Stimulated activated CD4-positive, alpha-beta T cell treated with anti-CD3 and anti-CD28 coated beads, Interleukin-15, amount 100 ng/mL, for 48 hours (primary cell): ENCODE measurements at places on chromosomes 3 and 15.

- DNase-seq = no peak
These were observed 4.6 kb downstream of the SNX4 start for GRCh38 chr3:125515421-125515820.

DNA sequence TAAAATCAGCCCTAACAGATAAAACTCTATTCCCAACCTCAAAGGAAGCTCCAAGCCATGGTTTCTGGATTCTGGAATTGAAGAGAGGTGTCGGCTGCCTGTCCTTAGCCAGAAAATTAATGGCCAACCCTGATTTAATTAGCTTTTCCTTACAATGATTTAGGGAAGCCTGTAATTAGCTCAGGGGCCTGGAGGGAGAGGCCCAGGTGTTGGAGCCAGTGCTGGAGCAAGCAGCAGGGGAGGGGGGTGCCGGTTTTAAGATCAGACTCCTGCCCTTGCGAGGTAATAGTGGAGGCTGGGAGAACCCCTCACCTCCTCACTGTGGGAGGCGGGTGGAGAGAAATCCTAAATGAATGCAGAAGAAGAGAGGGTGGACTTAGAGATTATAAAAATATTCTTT lies 14.7 kb upstream of the ATP2B2 start:
- no peak for DNase-seq

DNA sequence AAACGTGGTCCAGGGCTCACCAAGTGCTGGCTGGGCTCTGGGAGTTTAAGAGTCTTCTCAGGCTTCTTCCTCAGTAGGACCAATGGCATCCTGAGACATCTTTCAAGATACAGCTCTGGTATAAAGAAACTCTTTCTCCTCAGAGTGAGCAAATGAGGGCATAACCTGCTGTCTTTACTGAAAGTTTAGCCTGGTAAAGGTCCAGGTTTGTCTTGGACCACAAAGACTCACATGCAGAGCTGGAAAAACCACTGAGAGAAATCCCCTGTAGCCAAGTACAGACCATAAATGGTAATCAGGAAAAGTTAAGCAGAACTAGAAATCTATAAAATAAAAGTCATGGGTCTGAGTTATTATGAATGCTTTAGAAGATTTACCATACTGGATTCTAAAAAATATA lies 23.1 kb downstream of the CD47 start:
- no peak for DNase-seq

DNA sequence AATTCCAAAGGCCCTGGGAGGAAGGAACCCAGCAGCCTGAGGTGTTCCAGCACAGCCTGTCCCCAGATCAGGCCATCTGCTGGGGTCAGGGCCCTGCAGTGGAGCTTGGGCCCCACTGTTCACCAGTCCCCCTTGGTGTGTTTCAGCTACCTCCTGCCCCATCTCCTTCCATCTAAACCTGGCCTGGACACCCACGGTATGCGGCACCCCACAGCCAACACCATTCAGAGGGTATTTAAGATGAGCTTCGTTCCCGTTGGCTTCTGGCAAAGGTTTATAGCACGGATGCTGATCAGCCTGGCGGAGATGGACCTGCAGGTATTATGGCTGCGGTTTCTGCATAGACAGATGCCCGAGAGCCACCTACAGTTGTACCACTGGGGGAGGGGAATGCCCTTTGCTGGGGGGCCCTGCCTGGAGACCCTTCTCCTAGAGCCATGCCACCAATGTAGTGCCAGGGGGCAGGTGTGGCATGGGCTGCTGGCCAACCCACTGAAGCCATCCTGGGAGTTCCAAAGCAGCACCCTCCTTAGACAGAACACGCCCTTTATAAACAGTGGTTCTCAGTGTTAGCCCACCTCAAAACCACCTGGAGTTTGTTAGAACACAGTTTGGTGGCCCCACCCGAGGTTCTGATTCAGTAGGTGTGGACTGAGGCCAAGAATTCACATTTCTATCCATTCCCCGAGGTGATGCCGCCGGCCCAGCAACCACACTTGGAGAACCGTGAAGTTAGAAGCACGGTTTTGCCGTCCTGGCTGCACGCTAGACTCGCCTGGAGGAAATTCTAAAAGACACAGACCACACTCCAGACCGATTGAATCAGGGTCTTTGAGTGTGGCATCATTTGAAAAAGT lies 126.9 kb downstream of the LRRK1 start:
- DNase-seq = no peak

DNA sequence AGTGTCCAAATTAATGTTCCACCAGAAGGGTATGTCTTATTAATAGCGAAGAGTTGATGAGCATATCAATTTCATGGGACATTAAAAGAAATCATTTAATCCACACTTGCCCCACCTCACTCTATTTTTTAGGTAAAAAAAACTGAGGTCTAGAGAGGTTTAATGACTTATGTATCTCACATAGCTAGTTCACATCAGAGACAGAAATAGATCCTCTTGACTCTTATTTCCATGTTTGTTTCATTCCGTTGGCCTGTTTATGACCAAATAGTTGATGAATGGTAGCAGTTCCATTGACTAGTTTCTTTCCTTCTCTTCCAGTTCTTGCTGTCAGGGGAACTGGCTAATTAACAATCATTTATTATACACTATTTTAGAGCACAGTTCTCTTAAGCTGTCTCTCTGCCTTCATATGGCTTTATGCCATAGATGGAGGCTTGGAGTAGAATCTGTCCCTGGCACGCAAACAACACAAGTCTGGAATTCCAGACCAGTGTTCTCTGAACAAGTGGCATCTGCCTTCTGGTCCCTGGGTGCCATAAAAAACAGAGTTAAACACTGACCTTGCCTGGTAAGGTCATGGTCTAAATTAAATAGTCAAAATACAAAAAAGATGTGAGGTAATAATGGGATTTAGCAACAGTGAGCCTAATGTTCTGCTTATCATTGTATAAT lies 220.0 kb upstream of the CGNL1 start:
- no peak for DNase-seq

- peak; percentile 8 for DNase-seq
These were observed 54.7 kb upstream of the ATP13A3 start for GRCh38 chr3:194541483-194541882.

GRCh38 chr3:24520101-24520495 lies 25.4 kb upstream of the THRB start:
- no peak for DNase-seq

DNA sequence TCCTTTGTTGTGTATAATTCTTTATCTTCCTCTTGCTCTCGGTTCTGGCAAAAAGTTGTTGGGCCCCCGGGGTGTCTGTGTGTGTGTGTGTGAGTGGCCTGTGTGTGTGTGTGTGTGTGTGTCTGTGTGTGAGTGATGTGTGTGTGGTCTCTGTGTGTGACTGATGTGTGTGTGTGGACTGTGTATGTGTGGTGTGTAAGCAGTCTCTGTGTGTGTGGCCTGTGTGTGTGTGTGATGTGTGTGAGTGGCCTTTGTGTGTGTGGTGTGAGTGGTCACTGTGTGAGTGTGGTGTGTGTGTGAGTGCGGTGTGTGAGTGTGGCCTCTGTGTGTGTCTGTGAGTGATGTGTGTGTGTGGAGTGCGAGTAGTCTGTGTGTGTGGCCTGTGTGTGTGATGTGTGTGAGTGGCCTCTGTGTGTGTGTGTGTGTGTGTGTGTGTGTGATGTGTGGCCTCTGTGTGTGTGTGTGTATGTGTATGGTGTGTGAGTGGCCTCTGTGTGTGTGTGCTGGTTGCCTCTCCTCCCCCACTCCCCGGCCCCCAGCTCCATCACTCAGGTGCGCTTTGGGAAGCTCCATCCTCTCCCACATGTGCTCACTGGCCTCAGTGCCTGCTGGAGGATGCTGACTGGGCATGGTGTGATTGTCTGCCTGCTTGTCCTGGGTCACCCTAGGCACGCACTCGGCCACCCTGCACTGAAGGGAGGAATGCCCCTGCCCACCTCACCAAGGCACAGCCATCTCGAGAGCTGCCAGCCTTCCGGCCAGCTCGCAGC lies 8.8 kb downstream of the LINGO1 start:
- DNase-seq = no peak

DNA sequence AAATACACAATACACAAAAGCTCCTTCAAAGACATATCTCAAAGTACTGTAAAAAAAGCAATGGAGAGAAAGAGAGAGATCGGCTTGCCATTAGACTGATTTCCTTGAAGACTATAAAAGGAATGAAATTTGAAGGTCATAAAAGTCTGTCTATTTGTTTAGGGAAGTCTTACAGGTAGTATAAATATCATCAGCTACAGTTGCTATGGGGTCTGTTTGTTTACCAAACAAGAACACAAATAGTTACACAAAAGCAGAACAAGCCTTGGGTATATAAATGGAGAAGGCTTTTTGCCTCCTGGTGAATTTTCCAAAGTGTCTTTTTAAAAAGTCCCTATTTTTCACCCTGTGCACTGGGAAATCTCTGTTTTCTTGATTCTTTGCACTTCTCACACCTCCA lies 552.3 kb downstream of the FOXP1 start:
- no peak for DNase-seq

- DNase-seq = no peak
These were observed 127.4 kb upstream of the FEZF2 start for GRCh38 chr3:62500556-62501288.

GRCh38 chr3:43693594-43693993 lies 2.9 kb downstream of the ABHD5 start:
- DNase-seq = no peak

DNA sequence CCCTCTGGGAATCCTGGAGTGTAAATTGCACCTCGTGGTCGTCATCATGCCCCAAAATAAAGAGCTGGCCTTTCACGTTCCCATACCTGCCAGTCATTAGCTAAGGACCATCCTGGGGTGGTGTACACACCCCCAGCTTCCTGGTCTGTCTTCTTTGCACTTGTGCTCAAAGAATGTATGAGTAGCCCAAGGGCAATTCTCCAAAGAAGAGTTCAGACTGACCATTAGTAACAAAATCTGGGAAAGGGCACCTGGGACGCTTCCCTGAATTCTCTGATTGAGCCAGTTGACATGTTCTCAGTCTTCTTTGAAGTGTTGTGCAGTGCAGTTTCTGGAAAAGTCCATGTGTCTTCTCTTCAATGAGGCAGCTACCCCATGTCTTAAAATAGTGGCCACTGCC lies 34.8 kb downstream of the FAM3D start:
- no peak for DNase-seq

DNA sequence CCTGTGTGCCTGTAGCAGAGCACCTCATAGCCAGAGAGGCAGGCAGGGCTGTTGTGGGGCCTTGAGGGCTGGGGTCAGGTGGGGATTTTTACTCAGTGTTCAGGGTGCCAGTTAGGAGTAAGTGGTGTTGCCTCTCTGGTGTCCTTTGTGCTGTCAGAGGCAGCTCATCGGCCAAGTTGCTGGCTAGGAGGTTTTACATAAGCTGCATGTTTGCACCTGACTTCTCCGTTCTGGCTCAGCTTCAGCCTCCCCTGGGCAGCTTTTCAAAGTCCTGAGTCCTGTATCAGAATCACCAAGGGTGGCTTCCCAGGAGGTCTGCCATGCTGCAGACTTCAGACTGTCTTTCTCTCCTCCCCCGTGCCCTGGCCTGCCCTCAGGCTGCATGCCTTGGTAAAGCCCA lies 242.6 kb upstream of the TPM1 start:
- DNase-seq = no peak

DNA sequence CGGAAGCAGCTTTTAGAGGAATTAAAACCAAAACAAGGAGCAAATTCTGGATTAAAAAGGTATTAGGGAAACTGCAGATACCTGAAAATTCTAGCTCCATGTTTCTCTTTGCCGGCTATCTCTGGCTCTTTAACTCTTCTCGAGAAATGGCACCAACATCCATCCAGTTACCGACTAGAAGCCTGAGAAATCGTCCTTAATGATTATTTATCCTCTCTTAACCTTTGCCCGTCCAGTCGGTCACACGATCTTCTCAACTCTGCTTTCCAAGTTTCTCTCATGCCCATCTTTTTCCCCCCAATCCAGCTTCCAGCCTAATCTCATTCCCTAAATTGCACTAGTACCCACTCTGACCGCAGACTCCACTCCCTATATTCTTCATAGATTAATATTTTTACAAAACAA lies 596 bp upstream of the SGO1 start:
- DNase-seq = no peak

- no peak for DNase-seq
These were observed 116.9 kb upstream of the NMNAT3 start for GRCh38 chr3:139794469-139795265.

GRCh38 chr3:24639481-24640329 lies 145.1 kb upstream of the THRB start:
- no peak for DNase-seq

- no peak for DNase-seq
These were observed 47.6 kb downstream of the SLMAP start for GRCh38 chr3:57803647-57804081.

GRCh38 chr3:128619146-128619890 lies 31.3 kb downstream of the RPN1 start:
- no peak for DNase-seq

- DNase-seq = no peak
These were observed 1229.1 kb downstream of the ROBO2 start for GRCh38 chr3:78268716-78269668.

DNA sequence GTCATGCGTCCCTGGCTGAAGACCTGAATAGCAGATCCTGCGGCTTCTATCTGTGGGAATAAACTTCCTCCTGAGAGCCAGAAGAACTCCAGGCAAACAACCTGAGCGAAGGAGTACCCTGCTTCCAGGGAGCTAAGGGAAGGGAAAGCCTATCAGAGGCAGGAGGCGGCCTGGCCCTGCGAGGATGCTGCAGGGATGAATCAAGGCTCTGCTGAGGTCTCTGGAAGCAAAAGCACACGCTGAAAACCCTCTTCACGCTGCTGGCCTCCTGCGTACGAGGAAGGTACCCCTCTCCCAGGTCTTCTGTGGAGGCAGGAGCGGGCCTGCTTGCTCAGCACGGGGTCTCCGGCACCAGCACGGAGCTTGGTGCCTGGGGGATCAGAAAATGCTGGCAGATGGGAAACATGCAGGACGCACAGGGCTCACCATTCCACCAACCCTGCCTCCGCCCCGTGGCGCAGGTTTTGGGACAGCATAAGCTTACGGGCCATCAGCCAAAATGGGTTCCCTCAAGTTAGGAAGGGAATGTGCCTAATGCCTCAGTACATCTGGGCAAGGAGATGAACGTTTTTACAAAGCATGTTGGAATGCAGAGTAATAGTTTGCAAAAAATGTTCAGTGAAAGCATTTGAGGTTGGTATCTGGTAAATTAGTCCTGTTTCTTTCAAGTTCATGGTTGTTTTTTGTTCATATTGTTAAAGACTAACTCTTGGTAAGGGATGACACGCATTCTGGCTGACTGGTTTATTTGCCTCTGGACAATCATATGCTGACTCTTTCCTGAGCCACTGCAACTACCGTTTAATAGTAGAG lies 72.3 kb downstream of the CHSY1 start:
- DNase-seq = no peak

- no peak for DNase-seq
These were observed 4.2 kb downstream of the SEMA3G start for GRCh38 chr3:52440671-52441070.

GRCh38 chr3:153043729-153044328 lies 118.2 kb upstream of the RAP2B start:
- no peak for DNase-seq

GRCh38 chr15:78808550-78808949 lies 2.7 kb downstream of the ADAMTS7 start:
- DNase-seq = peak; percentile 28
